Activated CD8-positive, alpha-beta memory T cell treated with anti-CD3 and anti-CD28 coated beads for 4 hours (primary cell): ENCODE measurements at places on chromosomes 2 and 18.

- DNase-seq = no peak
These were observed 267.0 kb downstream of the SRBD1 start for GRCh38 chr2:45344071-45344470.

DNA sequence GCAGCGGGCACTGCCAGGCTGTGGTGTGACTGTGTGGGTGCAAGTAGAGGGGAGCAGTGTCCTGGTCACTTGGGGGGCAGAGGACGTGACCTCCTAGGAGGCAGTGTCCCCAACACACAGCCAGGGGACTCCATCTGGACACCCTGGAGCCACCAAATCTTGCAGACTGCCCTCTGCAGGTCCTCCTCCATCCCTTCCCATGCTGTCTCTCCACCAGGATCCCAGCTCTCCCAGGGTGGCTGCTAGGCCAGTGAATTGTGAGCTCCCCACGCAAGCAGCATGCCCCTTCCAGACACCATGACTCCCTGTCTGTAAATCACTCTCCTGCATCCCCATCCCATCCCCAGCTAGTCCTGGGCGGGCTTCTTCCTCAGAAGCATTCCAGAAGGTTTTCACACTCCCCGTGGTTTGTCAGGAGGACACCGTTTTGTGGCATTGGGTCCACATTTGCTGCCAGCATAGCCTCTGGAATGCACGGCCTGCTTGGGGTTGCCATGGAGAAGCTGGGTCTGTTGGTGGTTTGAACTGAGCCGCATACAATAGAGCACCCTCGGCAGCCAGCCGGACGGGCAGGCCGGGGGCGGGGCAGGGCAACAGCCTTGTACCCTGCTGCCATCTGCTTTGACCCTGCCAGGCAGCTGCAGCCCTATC is 210.7 kb downstream of the KLHL29 start:
- DNase-seq = no peak

GRCh38 chr2:159199761-159200465 is 86.6 kb downstream of the WDSUB1 start:
- DNase-seq = no peak

DNA sequence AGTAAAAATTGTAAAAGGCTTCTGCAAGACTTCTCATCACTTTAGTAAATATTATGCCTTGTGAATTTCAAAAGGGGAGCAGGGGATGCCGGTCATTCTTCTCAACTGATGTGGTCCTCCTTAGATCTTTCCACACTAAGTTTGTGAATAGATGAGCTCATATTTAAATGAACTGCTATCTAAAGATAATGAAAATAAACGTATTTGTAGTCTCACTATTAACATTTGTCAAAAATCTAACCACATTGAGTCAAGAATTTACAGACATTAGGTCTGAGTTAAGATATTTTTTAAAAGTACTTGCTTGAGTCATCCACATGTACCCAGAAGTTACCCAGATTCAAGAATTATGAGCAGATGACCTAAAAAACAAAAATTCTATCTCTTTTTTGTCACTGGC is 6.5 kb downstream of the PRPF40A start:
- no peak for DNase-seq

DNA sequence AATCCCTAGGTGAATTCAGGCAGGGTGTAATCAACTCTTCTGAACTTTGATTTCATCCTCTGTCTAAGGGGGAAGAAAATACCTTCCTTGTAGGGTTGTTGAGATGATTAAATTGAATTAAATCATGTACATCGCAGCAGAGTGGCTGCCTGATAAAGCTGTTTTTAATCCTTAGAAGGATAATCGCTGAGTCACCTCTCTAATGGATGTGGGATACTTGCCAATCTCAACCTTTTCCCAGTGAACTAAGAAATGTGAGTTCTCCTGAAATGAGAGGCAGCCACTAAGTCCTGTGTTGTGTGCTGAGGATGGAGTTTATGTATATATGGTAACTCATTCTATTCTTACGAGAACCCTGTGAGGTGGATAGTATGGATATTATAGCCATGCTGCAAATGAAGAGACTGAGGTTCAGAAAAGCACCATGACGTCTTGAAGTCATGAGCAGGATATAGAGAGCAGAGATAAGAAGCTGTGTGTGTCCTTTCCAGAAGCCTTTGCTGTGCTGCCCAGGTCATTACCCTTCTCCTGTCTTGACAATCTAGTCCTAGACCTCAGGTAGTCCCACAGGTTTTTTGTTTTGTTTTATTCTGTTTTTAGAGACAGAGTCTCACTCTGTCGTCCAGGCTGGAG is 93.3 kb downstream of the HNRNPLL start:
- DNase-seq = no peak

DNA sequence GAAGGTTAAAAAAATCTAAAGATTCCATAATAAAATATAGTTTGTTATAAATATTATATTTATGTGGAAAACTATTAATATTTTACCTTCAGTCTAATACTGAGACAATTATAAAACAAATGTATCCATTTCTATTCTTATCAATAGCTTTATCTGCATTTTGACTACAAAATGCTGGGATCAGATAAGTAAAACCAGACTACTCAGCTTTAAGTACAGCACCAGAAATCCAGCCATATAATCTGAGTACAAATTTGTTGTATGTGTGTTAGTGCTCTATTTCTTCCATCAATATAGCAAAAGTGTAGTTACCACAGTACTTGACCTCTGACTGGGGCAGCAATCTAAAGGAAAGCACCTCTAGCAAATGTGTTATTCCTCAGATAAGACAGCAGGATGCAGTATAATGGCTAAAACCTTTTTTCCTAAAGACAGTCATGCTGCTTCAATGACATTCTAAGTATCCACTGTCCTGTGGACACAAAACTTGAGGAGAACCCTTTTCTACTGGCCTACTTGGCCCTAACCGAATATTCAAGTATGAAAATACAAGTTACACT is 68.1 kb downstream of the OLA1 start:
- DNase-seq = no peak

DNA sequence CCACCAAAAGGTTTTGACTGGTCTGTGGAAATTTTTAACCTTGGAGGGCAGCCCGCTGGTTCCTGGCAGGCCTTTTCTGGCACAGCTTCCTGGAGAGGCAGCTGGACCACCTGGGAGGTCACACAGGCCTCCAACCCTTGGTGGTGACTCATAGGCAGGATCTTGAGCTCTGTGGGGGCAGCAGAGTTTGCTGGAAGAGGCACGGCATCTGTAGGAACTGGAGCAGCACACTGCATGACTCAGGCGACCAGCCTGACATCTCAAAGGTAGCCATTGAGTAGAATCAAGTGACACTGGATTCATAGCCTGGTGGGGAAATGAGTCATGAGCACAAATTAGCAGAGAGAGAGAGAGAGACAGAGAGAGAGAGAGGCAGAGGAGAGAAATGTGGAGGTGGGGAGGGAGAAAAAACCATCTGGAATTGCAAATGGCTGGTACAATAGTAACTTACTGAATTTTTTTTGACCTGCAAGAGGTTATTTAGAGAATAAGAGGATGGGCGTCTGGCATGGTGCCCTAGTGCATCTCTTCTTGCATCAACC is 57.4 kb downstream of the TRPM8 start:
- DNase-seq = no peak

GRCh38 chr2:69390001-69390400 is 3.0 kb upstream of the GFPT1 start:
- no peak for DNase-seq

- no peak for DNase-seq
These were observed 1318.5 kb upstream of the CELF4 start for GRCh38 chr18:38884050-38884449.

GRCh38 chr2:203104273-203104672 is 89.6 kb downstream of the NBEAL1 start:
- DNase-seq = no peak
